ENCODE measurements at places on chromosomes 5 and 9.

- DNase-seq, result no peak
These were observed 28.1 kb downstream of the ACSL6 start for GRCh38 chr5:131983244-131983771.

DNA sequence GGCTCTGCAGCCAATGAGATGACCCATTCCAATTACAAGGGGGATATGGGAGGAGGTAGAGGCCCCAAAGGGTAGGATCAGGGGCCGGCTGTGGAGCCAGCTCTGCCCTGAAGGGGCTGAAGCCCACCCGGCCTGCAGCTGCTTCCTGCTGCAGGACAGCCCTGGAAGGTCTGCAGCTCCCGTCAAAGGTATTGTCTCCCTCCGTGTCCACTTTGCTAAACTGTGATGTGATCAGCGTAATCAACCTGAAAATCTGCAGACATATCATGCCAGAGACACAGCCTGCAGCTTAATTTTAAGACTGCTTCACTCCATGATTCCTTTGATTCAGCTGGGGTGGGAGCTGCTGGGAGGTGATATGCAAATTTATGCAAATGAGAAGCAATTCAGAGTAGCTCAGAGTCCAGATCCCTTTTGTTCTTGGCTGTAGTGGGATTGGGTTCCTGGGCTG, 90.7 kb downstream of the GADD45G start:
- no peak for DNase-seq

DNA sequence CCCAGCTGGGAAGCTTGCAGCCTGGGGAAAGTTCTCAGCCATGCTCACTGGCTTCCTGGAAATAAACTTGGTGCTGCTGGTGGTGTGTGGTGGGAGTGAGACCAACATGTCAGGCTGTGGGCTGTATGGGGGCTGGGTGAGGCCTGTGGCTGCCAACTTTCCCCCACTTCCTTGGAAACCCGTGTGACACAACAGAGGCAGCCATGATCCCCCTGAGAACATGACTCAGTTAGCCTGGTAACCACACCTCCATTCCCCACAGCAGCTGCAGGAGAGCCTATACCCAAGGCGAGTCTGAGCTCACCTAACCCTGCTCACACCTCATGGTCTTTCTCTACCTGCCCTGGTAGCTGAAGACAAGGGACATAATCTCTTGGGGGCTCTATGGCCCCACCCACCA, 72.7 kb upstream of the RGMB start:
- no peak for DNase-seq

GRCh38 chr5:141182248-141182647, at the start of gene PCDHB16:
PCDHB16 (plus strand) TSS chr5:141182387; CDS start chr5:141182560, 173 bp downstream.
- no peak for DNase-seq

DNA sequence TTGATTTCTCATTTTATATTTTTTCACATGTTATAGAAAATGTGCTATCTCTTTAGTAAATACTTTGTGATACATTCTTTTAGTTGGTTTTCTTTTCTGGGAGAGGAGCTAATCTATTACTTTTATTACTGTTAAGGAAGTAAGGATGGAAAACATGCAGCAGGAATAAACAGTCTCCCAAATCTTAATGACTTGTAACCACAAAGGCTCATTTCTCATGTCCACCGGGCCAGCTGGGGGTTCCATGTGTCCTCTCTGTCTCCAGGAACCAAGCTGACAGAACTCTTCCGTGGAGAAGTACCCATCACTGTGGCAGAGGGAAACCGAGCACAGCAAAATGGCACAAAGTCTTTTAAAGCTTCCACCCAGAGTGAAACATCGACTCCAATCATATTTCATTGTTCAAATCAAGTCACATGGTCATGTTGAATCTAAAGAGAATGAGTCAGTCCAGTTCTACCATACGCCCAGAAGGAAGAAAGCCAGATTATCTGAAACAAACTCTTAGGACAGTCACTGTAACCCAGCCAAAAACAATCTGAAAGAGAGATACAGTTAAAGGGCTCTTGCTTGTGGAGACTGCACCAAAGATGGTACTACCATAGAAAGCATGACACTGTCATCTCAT, 97.1 kb upstream of the CDH6 start:
- no peak for DNase-seq

- no peak for DNase-seq
These were observed 60.2 kb downstream of the FEM1C start for GRCh38 chr5:115484368-115484767.

- no peak for DNase-seq
These were observed 279.4 kb downstream of the BNC2 start for GRCh38 chr9:16591092-16591491.

DNA sequence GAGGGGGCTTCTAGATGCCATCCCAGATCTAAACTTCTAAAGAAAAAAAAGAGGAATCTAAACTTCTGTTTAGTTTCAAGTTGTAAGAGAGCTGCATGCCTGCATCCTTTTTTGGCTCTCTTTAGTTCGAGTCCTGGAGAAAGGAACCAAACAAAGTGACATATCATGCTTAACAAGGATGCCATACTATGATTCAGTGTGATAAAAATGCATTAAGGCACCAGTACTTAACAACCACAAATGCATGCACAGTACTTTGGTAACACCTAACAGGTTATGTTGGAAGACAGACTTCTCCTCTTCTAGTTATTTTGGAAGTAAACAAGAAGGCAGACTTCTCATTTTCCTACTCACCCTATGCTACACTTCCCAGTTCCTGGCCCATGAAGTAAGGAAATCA, 27.3 kb downstream of the NME5 start:
- no peak for DNase-seq
